ENCODE measurements at places on chromosomes 7 and 10. TPM values are rescaled to one million over a fixed set of nuclear protein-coding genes. Genes with fewer than 3 reads are reported as not detected.

Gene CFAP46
- 1.5 TPM for total RNA-seq

Gene ZPBP
- total RNA-seq: not detected

DNA sequence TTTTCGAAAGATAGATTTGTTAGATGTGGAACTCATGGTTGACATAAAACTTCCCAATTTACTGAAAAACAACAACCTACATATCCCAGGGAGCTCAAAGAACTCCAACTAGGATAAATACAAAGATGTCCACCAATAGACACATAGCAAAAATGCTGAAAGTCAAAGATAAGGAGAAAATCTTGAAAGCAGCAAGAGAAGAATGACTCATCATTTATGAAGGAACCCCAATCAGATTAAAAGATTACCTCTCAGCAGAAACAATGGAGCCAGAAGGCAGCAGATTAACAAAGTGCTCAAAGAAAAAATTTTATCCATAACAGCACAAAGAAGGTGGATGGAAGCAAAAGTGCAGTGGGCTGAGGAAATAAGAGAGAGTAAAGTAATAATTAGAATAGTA is 908.6 kb downstream of the SORCS3 start:
- no peak overlapping the region for H3K4me3 ChIP-seq
- no peaks in the 10 kb centered on the region for H3K36me3 ChIP-seq
- H3K27me3 ChIP-seq: no peaks in the 10 kb centered on the region
- H3K27ac ChIP-seq: no peak overlapping the region
- H3K4me1 ChIP-seq: no peaks in the 10 kb centered on the region
- no peak for DNase-seq

DNA sequence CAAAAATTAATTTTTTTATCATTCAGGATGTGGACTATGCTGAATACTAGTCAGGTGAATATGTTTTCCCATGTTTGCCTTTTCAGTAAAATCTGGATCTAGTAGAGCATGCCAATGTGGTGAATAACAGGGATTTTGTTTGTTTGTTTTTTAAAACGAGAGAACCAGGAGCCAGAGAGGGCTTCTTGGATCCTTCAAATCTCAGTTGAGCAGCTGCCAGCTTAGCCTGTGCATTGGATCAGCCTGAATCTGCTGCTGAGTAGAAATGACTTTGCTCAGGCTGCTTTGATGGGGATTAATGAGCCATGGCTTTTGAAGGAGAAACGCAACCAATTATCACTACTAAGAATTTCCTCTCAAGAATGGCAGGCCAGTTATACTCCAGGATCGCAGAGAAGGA is 493.8 kb downstream of the ARL4A start:
- no peak overlapping the region for H3K27ac ChIP-seq
- H3K4me1 ChIP-seq: no peaks in the 10 kb centered on the region

DNA sequence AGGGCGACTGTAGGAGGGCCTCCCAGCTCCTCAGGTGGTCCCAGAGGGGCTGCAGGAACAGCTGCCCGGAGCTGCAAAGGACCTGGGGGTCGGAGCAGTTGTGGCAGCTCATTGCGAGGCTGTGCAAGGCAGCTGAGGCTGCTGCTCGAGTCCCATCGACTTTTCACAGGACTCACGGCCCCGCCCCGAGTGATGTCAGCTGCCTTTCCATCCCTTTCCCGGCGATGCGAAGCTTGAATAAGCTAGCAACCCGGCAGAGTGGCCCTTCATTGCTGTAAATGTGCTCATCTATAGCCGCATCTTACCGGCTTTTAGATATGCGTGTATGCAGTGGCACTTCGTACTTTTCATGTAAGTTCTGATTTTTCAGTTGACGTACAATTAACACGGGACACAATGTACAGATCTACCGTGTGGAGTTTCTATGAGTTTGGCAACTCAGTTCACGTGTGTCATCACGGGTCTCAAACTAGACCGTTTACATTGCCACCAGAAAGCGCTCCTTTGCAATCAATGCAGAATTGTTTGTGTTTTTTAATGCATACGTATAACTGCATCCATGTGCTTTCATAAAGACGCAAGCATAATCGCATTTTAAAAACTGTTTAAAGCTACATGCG is at the start of gene CH25H:
Gene CH25H, minus strand, starts transcription at position 137 of the 620 bp plus-strand sequence. Its CDS starts 25 bp downstream, at position 112.
- H3K27me3 ChIP-seq: peaks cover 32% of the 10 kb centered on the region
- peak within 1 kb of the TSS; percentile 65 for H3K4me3 ChIP-seq
- no peak within 1 kb of the TSS for H3K27ac ChIP-seq
- peak; percentile 64 for DNase-seq
- peaks cover 12% of the 10 kb centered on the region for H3K4me1 ChIP-seq
- H3K36me3 ChIP-seq: no peaks in the 10 kb centered on the region

- no peak within 1 kb of the TSS for H3K27ac ChIP-seq
- H3K27me3 ChIP-seq: no peaks in the 10 kb centered on the region
- H3K36me3 ChIP-seq: no peaks in the 10 kb centered on the region
These were observed at the start of gene TMEM225B for GRCh38 chr7:99597762-99598501. Gene TMEM225B (plus strand): TSS chr7:99598267. CDS start chr7:99604389, 6,122 bp downstream.
